ENCODE measurements at places on chromosomes 11 and 22. TPM values are rescaled to one million over a fixed set of nuclear protein-coding genes. Genes with fewer than 3 reads are reported as not detected.

- DNase-seq, result no peak
These were observed 44.6 kb downstream of the COPB1 start for GRCh38 chr11:14454861-14455632.

GRCh38 chr11:975827-976226 is 50.2 kb downstream of the AP2A2 start:
- DNase-seq, result no peak

DNA sequence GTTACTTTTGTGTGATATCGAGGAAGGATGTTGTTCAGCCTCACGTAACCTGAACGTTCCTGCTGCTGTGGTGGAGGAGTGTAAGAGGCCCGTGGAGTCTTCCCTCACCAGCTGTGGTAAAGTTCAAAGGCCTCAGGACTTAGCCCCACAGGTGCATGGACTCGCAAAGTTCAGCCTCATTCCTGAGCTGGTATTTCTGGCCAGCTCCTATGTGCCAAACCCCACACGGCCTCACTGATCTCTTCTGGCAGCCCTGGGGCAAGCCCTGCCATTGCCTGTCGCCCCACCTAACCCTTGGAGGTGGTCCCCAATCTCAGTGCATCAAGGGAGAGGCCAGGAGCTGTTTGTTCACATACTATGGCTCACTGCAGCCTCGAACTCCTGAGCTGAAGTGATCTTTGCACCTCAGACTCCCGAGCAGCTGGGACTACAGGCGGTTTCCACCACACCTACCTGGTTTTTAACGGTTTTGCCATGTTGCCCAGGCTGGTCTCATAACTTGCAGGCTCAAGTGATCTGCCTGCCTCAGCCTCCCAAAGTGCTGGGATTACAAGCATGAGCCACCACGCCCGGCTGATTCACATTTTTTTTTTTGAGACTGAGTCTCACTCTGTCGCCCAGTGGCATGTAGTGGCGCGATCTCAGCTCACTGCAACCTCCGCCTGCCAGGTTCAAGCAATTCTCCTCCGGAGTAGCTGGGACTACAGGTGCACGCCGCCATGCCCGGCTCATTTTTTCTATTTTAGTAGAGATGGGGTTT is 2.2 kb downstream of the PHRF1 start:
- no peak for DNase-seq

DNA sequence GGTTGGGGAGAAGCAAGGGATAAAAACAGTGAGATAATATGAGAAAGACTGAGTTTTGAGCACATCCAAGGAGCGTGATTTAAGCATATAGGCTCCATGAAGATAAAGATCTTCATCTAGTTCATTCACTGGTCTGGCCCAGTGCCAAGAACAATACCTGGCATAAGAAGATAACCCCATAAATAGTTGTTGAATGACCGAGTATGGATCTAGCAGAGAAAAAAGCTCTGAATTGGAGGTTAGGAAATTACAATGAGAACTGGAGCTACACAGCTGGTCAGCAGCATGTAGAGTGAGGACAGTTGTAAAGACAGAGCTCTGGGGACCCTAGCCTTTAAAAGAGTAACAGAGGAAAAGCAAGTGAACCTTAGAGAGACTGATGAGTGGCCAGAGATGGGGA is 33.0 kb upstream of the PAK1 start:
- no peak for DNase-seq

DNA sequence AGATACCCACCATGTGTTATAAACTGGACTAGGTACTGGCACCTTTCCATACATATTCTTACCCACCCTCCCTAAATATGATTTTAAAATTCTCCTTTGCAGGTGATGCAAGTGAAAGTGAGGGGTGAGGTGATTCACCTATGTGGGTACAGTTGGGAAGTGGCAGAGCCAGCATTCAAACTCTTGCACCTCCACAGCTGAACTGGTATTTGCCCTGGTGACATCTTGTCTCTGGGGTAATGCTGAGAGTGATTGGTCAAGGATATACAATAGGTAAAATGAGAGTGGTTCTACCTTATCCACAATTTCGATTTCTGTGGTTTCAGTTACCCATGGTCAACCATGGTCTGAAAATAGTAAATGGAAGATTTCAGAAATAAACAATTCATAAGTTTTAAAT is 288.2 kb downstream of the MIAT start:
- DNase-seq, result no peak

GRCh38 chr11:133697161-133697560 is 148.2 kb downstream of the SPATA19 start:
- DNase-seq, result peak; percentile 5

DNA sequence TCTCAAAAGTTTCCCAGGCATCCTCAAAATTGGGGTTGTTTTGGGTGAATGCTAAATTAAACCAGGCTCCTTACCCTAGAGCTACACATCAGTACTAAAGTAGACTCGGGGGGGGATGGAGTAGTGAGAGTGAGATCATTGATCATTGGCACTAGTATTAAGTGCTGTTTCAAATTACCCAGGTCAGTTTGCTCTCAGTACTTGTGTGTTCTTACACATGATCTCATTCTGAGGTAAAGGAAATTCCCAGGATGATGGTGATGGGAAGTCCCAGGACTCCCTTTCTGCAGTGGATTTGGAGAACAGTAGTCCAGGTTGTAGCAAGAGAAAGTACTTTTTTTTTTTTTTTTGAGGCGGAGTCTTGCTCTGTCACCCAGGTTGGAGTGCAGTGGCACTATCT is 12.5 kb downstream of the RBM4 start:
- DNase-seq, result no peak

DNA sequence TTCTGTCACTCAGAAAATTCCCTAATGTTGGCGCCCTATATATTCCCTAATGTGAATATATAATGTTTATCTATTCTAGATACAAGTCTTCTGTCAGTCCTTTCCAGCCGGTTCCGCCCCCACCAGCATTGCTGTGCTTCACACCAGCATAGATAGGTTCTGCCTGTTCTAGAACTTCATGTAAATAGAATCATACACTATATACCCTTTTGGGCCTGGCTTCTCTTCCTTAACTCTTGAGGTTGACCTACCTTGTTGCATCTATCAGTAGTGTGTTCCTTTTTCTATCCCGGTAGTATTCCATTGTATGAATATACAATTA is 34.6 kb downstream of the OTOG start:
- DNase-seq, result no peak

DNA sequence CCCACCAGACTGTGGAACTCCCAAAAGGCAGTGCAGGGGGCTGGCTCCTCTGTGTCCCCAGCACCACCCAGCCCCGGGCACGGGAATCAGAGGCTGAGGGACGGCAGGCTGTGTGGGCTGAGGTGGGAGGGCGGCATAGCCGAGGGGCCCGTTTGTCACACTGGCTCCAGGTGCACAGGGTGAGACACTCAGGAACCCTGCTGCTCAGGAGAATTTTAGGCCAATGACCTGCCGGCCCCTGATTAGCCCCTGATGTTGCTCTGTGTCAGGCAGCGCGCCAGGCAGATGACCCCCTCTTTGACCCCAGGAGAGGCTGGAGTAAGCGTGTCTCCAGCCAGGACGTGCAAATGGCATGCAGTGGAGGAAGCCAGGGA is 52.7 kb downstream of the RTL6 start:
- DNase-seq, result no peak

DNA sequence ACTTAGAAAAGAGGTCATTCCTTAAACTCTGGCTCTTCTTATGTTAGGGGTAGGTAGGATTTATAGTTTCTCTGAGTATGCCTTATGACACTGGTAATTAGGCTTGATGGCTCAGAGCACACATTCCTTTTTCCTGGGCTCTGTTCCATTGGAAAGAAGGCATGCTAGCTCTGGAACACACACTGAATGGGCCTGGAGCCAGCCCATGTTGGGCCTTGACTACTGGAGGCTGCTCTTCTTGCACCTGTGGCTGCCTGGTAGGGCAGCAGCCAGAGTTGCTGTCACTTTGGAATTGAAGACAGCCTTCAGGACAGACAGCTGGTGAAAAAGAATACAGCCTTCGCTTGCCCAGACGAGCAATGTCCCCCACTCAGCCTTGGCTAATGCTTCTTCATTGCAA is 18.2 kb downstream of the MCAM start:
- peak; percentile 87 for DNase-seq

GRCh38 chr22:18955696-18956095 is 19.6 kb upstream of the PRODH start:
- no peak for DNase-seq

- no peak for DNase-seq
These were observed 63.6 kb upstream of the EP300 start for GRCh38 chr22:41028841-41029240.

GRCh38 chr11:22920939-22921565 is 60.8 kb upstream of the CCDC179 start:
- DNase-seq, result no peak

- DNase-seq, result no peak
These were observed 777.6 kb downstream of the TBC1D22A start for GRCh38 chr22:47540011-47540410.

DNA sequence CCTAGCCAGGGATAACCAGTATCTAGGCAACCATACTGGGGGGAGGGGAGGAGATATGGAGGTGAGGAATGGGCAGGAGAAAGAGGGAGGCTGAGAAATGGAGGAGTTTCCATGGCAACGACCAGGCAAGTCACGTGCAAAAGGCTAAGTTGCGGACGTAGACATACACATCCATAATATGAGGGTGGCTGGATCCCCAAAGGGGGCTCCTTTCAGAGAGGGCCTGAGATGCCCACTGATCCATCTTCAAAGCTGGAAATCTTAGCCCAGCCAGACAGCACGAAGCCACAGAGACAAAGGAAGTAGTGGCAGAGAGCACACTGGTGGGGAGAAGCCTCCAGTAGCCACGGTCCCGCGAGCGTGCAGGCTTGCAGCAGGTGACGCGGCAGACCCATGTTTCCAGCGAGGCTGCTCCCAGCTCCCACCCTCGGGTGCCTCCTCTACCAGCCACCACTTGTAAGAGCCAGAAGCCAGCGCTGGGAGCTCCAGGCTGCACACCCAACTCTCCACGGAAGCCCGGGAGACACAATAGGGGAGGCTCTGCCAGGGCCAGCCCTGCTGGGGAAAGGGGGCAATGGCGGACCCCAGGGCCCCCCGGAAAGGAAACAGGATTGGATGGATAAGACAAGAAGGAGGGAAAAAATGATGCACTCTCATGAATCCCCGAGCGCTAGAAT is 938 bp downstream of the FXYD6 start:
- no peak for DNase-seq

DNA sequence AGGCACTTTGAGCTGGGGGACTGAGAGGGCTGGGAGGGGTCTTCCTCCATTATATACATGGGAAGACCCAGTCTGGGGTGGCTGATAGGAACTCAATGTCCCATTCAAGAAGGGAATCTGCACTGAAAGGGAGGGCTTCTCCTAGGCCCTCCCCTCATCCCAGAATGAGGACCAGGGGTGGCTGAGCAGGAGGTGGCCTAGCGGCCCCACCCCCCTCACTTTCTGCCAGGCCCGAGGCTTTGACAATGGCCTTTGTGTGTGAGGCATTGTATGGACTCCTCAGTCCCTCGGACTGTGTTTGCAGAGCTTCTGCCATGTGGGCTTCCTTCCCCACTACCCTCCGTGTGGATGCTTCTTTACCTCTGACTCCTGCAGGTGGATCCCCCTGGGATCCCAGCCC is 65.7 kb downstream of the NECTIN1 start:
- no peak for DNase-seq

DNA sequence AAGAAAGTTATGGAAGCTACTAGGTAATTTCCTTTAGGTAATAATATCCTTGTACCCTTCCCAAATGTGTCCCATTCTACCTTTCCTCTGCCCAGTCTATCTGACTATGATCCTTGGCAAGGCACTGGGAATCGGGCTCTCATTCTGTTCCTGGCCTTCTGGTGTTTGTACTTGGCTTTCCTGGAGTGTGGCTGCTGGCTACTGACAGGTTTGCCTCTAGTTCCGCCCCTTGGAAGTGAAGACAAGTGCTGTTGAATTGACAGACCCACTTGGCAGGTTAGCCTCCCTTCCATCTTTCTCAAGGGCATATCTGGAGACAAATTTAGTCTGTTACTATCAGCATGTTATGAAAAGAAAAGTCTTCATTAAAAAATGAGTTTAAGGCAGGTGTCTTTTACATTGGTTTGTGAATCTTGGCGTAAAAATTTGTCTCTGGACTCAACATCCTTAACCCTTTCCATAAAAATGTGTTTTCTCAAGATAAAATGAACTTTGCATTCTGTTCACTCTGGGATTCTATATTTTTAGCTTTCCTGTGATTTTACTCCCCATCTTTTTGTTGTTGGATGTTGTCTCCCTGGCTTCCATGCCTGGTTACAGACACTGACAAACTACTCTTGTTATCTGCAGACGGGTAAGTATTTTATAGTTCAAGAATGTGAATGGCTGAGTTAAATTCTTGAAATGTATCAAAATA is 287.4 kb upstream of the PDGFD start:
- no peak for DNase-seq

- no peak for DNase-seq
These were observed 640.8 kb downstream of the FAM181B start for GRCh38 chr11:82092904-82093303.

DNA sequence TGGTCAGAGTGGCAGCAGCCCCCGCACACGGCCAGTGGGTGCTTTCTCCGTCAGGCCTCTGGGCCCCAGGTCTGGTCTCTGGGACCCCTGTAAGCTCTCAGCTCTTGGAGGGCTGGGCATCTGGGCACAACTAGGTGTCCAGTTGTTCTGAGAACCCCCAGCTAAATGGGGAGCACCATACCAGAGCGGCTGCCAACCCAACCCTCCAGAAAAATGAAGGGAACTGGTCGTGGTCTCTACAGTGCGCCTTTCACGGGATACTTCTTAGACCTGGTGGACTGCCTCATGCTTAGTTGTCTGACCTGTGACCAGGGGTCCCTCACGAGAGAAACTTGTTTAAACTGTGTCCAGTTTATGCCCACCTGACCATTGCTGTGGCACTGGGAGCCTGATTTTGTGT is 104.9 kb downstream of the BCR start:
- DNase-seq, result no peak

DNA sequence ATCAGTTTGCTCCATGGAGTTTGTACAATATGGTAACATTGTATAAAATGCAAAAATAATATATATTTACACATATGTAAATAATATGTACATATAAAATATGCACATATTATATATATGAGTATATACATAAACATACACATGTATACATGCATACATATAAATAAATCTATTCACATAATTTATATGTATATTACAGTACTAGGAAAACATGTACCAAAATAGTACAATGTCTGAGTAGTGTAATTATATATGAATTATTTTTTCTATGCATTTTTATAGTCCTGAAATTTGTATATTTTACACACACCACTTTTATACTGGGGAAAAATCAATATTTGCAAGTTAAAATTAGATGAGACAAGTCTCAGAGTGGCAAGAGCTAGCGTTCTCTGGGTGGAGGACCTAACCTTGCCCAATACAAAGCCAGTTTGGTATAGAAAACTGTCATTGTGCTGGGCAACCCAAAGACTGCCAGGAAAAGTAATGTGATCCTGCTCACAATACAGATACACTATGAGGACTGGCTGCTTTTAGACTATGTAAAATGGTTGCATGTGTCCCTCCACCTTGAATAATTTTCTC is 889.4 kb downstream of the LRRC4C start:
- DNase-seq, result no peak

The RAB39A gene
- total RNA-seq, result not detected

The LDLRAD3 gene
- total RNA-seq, result 12.8 TPM

The XNDC1N gene
- 0.75 TPM for total RNA-seq

The KCNQ1OT1 gene
- total RNA-seq, result 0.16 TPM

The LRRC32 gene
- 35.5 TPM for total RNA-seq

The DDI1 gene
- total RNA-seq, result not detected

The BANF1 gene
- total RNA-seq, result 126 TPM

The APOBEC3B gene
- total RNA-seq, result not detected

The RNF169 gene
- total RNA-seq, result 25.2 TPM

The OR51B4 gene
- not detected for total RNA-seq

The MMP13 gene
- not detected for total RNA-seq

Data from gastrocnemius medialis (tissue), 4 donors.